ENCODE measurements at places on chromosomes 2 and 18.

DNA sequence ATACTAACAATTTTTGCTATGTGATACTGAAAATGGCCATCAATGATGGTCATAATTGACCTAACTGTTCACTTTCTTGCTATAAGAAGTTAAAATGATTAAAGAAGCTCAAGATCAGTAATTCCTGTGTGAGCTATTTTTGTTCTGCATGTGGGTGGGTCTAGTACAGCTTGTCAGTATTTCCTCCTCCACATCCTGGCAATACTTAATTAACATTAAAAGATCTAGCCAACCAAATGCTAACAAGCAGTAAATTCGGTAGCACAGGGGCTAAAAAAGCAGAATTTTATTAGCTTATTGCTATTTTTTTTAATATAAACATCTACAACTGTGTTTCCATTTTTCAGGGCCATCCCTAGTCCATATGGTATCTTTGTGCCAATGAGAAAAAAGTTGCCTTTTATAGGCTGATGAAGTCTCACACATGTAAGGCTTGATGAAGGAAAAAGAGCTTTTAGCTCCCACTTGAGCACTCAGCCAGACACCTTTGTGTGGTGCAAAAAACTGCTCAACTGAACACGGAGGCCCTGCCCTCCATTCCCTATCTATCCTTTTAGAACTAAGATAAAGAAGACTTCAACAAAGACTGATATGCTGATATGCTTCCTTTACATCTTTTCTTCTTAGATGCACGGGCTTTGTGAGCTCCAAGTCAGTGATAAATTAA, 4.9 kb upstream of the PNO1 start:
- H3K4me1 ChIP-seq, result no peaks in the 10 kb centered on the region
- no peak overlapping the region for H3K4me3 ChIP-seq
- no peaks in the 10 kb centered on the region for H3K36me3 ChIP-seq

DNA sequence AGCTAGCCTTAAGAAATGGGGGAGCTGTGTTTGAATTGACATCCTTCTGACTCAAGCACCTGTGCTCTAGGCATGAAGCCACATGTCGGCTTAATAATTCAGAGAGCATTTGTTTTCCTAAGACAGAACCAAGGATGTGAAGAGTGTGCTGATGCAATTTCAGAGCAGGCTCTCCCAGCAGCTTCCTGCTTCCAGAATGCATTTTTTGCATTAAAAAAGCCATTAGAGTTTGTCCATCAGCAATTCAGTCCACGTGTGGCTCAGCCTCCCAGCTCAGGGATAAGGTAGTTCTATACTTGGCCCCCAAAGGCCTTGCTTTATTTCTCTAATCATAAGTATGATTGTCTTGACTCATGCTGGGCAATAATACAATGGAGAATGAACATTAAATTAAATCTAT, 37.7 kb downstream of the DOCK10 start:
- no peak overlapping the region for H3K4me3 ChIP-seq
- no peaks in the 10 kb centered on the region for H3K27me3 ChIP-seq
- no peaks in the 10 kb centered on the region for H3K36me3 ChIP-seq
- H3K4me1 ChIP-seq, result peaks cover 5% of the 10 kb centered on the region
- no peak overlapping the region for H3K27ac ChIP-seq

- H3K36me3 ChIP-seq, result no peaks in the 10 kb centered on the region
- no peak overlapping the region for H3K27ac ChIP-seq
- H3K27me3 ChIP-seq, result no peaks in the 10 kb centered on the region
- peaks cover 16% of the 10 kb centered on the region for H3K4me1 ChIP-seq
- peak; percentile 86 for DNase-seq
Measured at GRCh38 chr2:172964511-172965139, 111.0 kb upstream of the MAP3K20 start.

- H3K27ac ChIP-seq, result no peak overlapping the region
- H3K4me3 ChIP-seq, result no peak overlapping the region
- H3K4me1 ChIP-seq, result no peaks in the 10 kb centered on the region
- DNase-seq, result no peak
- H3K36me3 ChIP-seq, result peaks cover 39% of the 10 kb centered on the region
- H3K27me3 ChIP-seq, result no peaks in the 10 kb centered on the region
Measured at GRCh38 chr18:79924814-79925731, 26.4 kb downstream of the SLC66A2 start.

DNA sequence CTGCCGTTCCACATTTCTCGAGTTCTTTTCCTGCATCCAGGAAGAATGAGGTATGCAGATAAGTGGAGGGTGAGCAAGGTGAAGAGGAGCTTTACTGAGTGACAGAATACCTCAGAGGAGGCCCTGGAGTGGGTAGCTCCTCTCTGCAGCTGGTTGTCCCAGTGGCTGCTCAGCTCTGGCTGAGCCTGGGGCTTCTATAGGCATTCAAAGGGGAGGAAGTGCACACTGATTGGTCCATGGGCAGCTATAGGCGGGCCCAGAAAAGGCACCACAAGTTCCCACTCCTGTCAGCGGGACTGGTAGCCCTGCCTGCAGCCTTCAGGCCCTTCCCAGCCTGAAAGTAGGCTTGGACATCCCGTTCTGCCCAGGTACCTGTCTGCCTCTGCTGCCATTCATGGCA, 94.7 kb downstream of the DOK6 start:
- H3K36me3 ChIP-seq, result no peaks in the 10 kb centered on the region
- no peak overlapping the region for H3K27ac ChIP-seq
- H3K4me3 ChIP-seq, result no peak overlapping the region
- H3K4me1 ChIP-seq, result no peaks in the 10 kb centered on the region
- no peak for DNase-seq

DNA sequence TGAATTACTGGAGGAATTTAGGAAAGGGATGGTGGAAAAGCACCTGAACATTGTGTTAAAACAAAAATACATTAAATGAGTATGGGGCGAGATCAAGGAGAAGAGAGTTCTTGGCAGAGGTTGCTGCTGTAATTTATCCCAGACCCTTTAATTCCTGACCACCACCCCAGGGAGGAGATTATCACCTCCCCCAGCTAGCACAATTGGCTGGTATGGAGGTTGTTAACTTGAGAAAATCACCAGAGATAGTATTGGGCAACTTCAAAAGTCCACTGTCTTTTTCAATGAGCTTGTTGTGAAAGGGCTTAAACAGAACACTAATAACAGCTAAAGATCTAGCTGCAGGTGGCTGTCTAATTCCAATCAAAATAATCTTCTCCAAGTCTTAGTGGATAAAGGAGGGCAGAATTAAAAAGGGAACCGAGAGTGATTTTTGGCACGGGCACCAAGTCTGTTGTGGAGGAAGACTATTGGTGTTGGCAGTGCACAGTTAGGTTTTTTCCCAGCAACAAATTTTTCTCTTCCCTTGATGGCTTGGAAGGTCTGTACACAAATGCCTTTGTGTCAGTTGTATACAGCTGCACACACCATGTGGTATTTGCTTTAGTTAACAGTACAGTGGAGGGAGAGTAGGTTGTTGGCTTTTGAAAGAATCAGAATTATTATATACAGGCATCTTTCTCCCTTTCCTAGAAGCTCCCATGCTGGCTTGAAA, 289.5 kb downstream of the SLC4A3 start:
- 0 out of 2 replicates have a peak, but pooled peaks cover 5% of the 10 kb centered on the region for H3K27me3 ChIP-seq
- DNase-seq, result no peak
- H3K4me1 ChIP-seq, result peaks cover 2% of the 10 kb centered on the region
- H3K27ac ChIP-seq, result no peak overlapping the region

- H3K36me3 ChIP-seq, result peaks cover 18% of the 10 kb centered on the region
- peak overlapping the region; percentile 89 for H3K4me3 ChIP-seq
- no peaks in the 10 kb centered on the region for H3K27me3 ChIP-seq
- peak overlapping the region; percentile 82 for H3K27ac ChIP-seq
- DNase-seq, result peak; percentile 47
Measured at GRCh38 chr18:36128530-36128870, 640 bp downstream of the SLC39A6 start.

DNA sequence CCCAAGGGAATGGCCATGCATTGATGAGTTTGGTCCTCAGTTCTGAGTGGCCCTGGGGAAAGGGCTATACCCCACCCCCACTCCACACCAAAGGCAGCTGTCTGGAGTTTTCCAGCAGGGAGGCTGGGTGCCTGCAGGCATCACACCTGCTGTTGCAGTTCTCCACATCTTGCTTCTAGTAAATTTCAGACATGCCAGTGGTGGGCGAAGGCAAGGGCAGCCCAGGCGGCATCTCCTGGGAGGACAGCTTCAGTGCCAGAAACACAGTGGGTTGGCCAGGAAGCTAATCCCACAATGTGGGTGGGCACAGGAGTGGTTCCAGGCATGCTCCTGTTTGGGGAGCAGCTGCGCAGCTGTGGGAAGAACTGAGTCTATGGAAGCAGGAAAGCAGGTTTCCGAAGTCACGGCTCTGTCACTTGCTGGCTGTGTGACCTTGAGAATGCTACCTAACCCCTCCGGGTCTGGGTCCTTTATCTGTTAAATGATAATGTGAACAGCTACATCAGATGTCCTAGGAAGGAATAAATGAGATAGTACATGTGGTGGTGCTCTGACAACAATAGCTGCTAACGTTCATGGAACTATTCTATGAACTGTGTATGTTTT, 84.6 kb upstream of the SPTBN1 start:
- peaks cover 3% of the 10 kb centered on the region for H3K4me1 ChIP-seq
- no peaks in the 10 kb centered on the region for H3K36me3 ChIP-seq
- DNase-seq, result no peak

- peaks cover 25% of the 10 kb centered on the region for H3K4me1 ChIP-seq
- no peaks in the 10 kb centered on the region for H3K27me3 ChIP-seq
- H3K4me3 ChIP-seq, result no peak overlapping the region
- peaks cover 57% of the 10 kb centered on the region for H3K36me3 ChIP-seq
- peak; percentile 73 for DNase-seq
- H3K27ac ChIP-seq, result peak overlapping the region; percentile 70
Measured at GRCh38 chr18:48766026-48766425, 184.7 kb downstream of the SMAD7 start.

DNA sequence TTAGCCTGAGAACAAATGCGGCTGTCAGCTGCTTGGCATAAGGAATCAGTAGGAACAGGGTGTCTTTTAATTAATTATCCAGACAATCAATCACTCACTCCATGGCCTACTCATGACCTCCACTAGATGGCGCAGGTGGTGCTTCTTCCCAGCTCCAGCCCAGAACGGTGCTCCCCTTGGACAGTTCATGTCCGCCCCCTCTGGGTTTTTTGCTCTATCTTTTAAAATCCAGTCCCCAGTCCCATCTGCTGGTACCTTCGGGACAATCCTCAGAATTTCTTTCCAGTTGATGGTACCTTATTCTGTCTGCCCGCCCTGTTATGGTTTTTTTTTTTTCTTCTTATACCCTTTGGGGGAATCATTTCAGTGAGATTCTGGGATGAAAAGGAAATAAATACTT, 99.8 kb downstream of the CACNB4 start:
- peaks cover 6% of the 10 kb centered on the region for H3K27me3 ChIP-seq
- DNase-seq, result peak; percentile 34
- H3K4me3 ChIP-seq, result no peak overlapping the region
